Right cardiac atrium (tissue), 5 donors: ENCODE measurements at places on chromosomes 12 and 14. TPM values are rescaled to one million over a fixed set of nuclear protein-coding genes. Genes with fewer than 3 reads are reported as not detected.

Gene E2F7
- 0.09 TPM for polyA plus RNA-seq

Gene PAH
- polyA plus RNA-seq: not detected

GRCh38 chr14:94142836-94143235 is 13.4 kb upstream of the IFI27L2 start:
- no peak for DNase-seq

DNA sequence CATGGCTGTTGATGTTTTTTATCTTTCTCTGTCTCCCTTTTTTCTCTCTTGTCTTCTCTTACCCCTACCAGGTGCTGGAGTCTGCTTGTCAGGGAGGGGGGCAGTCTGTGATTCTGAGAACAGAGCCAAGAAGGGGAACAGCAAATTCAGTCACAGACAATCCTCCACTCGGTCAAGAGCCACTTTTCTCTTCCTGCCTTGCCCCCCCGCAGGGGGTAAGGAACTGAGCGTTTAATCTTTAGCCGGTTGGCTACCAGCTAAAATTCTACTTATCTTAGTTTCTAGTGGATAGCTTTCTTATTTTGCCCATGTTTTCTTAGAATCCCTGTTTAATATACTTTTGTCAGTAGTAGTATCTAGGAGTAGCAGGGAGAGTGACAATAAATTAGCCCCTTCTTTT is 1.9 kb downstream of the RIMKLB start:
- no peak for DNase-seq

DNA sequence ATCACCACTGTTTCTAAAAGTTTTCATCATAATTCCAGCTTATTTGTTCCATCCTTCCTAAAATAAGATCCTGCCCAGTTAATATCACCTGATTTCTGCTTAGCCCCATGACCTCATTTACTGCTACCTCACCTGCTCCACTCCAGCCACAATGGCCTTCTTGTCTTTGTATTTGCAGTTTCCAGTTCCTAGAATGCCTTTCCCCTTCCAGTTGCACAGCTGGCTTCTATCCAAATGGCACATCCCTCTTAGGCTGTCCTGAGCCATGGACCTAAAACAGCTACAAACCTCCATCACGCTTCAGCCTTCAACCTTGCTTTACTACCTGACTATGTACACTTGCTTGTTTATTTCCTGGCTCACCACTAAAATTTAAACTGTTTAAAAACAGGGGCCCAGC is 6.5 kb upstream of the LGMN start:
- no peak for DNase-seq

GRCh38 chr14:95034788-95035187 is 122.5 kb downstream of the DICER1 start:
- DNase-seq: no peak

GRCh38 chr12:7116916-7117315 is 7.9 kb upstream of the C1RL start:
- DNase-seq: no peak

GRCh38 chr12:2248901-2249381 is 196.2 kb downstream of the CACNA1C start:
- no peak for DNase-seq

GRCh38 chr14:21220874-21221477 is 48.3 kb downstream of the HNRNPC start:
- no peak for DNase-seq

DNA sequence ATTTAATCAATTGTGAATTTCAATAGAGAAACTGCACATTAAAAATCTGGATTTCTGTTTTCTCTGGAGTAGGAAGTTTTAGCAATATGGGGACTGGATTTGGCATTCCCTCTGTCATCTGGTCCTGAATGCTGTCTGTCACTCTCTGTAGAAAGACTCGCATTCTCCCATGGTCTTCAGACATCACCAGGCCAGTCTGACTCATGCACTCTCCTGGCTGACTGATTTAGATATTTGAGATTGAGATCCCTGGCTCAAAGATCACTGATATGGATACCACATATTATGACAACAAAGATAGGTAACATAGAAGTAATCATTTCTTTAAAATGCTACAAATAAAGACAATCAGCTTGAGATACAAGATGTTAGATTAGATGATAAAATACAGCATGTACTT is 524.5 kb downstream of the GALC start:
- DNase-seq: no peak

DNA sequence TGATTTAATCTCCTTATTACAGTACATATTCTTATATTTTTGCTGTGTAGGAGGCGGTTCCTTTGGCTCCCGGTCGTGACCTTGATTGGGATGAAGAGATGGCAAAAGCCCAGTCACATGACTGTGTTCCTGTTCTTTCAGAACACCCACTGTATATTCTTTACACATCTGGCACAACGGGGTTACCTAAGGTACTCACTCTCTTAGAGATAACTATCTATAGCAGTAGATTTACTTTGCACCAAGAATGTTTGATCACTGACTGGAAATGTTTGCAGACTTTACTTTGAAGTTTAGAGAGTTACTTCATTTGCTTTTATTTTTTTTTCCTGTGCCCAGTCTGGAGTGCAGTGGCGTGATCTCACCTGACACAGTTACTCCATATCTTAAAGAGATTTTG is 65.2 kb downstream of the ACSS3 start:
- no peak for DNase-seq

- DNase-seq: no peak
These were observed 58.8 kb downstream of the CHGA start for GRCh38 chr14:92981726-92982125.

GRCh38 chr14:91367173-91368171 is 50.1 kb downstream of the CCDC88C start:
- DNase-seq: no peak

- DNase-seq: no peak
These were observed 98.3 kb downstream of the PTGER2 start for GRCh38 chr14:52412426-52412825.

DNA sequence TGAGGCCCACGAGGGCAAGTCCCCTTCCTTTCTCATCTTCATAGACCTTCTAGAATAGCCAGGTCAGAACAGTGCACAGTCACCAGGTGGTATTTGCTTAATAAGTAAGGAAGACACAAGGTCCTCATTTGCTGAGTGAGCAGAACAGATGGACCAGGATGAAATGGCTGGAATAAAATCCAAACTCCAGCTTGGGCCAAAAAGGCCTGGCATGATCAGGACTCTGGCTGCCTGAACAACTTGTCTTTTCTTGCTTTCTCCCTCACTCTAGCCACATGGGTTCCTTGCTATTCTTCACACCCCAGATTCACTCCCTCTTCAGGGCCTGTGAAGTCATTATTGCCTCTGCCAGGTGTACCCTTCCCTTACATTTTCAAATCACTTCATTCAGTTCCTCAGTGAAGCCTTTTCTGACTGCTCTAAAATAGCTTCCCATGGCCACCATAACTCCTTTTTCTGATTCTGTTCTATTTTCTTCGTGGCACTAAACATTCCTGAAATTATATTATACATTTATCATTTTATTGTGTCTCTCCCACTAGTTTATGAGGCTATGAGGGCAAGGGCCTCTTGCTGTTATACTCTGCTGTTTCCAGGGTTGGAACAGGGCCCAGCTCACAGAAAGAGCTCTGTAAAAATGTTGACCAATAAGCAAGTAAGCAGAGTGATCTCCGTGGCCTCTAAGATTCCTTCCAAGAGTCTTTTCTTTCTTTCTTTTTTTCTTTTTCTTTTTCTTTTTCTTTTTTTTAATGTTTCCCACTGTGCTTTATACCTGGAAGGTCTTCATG is 150.8 kb downstream of the TTC8 start:
- DNase-seq: no peak

- no peak for DNase-seq
These were observed 337.6 kb upstream of the CLEC14A start for GRCh38 chr14:38593476-38593875.

- no peak for DNase-seq
These were observed 82.8 kb downstream of the TNFAIP2 start for GRCh38 chr14:103206023-103206481.

DNA sequence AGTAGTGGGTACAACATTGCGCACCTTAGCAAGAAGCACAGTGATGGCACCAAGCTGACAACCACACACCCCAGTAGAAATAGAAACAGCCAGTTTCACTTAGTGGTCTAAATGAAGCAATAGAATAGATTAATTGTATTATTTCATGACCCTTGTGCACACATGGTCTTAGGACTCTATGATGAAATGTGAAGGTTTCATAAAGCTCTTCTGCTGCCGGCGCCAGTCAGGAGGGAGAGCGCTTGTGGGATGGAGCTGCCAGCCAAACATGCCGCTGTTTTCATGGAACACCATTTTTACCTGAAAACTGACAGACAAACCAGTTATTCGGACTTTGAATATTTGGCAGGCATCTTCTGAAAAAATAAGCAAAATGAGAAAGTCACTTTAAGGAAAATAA is 100.0 kb downstream of the PPP2R5C start:
- no peak for DNase-seq
